NCI-H524 (cell line): ENCODE measurements at places on chromosomes 16 and 17.

GRCh38 chr16:49121636-49122035 lies 160.0 kb downstream of the CBLN1 start:
- no peak for DNase-seq

DNA sequence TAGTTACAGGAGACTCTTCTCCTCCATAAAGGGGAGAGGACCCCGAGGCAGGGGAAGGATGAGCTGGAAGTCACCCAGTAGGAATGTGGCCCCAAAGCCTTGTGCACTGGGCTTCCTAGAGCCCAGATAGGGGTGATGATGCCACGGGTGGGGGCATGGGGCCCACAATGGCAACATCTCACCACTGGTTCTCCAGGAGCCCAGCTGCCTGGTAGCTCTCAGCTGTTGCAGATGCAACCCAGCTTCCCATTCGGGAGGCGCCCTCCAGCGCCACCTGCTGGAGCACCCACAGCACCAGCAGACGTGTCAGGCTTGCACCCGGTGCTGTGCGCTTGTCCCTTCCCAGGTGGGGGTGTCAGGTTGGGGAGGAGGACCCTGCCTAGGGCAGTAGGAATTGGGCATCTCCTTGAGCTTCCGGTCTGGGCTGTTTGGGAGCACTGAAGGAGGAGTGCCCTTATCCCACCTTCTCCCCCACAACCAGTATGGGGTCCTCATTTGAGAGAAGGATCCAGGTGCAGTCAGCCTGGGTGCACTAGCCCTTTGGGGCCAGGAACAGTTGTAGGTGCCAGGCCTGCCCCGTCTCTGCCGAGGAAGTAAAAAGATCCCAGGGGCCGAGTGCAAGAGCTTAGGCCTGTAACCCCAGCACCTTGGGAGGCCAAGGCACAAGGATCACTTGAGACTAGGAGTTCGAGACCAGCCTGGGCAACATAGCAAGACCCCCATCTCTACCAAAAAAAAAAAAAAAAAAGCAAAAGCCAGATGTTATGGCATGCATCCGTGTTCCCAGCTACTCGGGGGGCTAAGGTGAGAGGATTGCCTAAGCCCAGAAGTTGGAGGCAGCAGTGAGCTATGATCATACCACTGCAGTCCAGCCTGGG lies 14.4 kb downstream of the CDIPT start:
- peak; percentile 84 for DNase-seq

- DNase-seq: no peak
Measured at GRCh38 chr17:50255766-50256635, 18.3 kb upstream of the TMEM92 start.

DNA sequence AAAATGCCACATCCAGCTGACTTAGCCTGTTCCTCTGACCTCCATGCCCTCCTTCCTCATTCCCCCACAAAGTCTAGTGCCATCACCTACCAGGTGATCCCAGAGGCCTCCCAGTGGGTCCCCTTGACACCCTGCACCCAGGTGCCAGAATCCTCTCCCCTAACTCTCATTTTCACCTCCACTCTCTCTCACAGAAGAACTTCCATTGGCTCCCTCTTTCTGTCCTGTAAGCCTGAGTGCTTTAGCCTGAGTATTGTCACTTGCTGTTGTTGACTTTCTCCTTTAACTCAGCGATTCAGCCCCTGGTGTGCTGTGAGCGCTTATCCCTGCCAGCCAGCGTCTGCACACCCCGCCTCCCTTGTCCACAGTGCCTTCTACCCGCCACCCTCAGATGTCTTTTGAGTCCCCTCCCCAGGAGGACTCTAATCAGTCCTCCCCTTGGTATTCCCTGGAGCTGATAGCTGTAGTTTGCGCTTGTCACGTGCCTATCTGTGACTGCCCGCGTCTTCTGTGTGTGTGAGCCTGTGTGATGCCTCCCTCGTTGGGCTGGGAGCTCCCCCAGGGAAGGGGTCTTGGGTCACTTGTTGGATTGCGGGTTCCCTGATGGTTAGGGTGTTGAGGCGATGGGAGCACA lies 31.9 kb downstream of the ARHGAP23 start:
- DNase-seq: no peak

GRCh38 chr17:61587242-61587641 lies 3.8 kb downstream of the NACA2 start:
- no peak for DNase-seq

- no peak for DNase-seq
Measured at GRCh38 chr17:9181640-9182039, 160.3 kb downstream of the NTN1 start.

DNA sequence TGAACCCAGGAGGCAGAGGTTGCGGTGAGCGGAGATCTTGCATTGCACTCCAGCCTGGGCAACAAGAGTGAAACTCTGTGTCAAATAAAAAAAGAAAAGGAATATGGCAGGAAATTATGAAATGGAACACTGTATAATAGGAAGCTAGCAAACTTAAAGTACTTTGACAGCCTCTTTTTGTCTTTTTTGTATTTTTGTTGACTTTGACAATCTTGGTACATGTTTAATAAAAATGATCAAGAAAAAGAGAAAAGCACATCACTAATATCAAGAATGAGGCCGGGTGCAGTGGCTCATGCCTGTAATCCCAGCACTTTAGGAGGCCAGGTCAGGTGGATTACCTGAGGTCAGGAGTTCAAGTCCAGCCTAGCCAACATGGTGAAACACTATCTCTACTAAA lies 5.5 kb downstream of the ATF7IP2 start:
- DNase-seq: no peak

DNA sequence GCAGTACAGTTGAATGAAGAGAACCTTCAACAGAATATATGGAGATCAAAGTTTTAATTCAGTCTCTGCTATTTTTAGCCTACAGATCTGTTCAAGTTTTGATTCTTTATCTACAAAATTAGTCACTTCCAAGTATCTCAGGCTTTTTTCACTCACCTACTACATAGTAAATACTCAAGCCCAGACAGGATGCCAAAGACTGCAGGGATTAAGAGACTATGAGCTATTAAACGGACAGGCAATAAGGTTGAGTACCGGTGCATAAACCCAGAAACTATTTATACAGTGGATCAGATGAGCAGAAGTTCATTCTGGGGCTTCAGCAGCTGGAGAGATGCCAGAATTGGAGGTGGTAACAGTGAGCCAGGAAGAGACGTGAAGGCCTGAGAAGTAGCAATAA lies 18.7 kb upstream of the OR3A1 start:
- DNase-seq: no peak

DNA sequence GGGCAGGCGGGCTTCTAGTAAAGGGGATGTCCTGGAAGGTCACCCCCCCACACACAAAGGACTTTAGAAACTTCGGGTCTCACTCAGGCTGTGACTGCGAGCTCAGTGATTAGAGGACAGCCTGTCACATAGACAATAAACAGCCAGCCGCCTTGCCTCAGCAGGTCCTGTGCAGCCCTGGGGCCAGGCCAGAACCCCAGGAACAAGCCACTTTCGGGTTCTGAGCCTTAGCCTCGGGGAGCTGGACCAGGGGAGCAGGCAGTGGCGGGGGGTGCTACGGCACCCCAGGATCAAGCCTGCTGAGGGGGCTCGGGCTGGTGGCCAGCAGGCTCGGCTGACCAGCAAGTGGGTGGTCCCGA lies 1.1 kb downstream of the GAS7 start:
- no peak for DNase-seq

GRCh38 chr17:67636834-67637520 lies 80.8 kb upstream of the NOL11 start:
- DNase-seq: no peak

GRCh38 chr17:63338272-63338671 lies 107.8 kb downstream of the CYB561 start:
- DNase-seq: no peak

- DNase-seq: peak; percentile 16
Measured at GRCh38 chr17:38591759-38592241, 14.0 kb downstream of the SRCIN1 start.
